Stimulated activated CD4-positive, alpha-beta T cell treated with anti-CD3 and anti-CD28 coated beads, Interleukin-15, amount 100 ng/mL, for 48 hours (primary cell): ENCODE measurements at places on chromosomes 4 and X.

- no peak for DNase-seq
These were observed 101.5 kb downstream of the PDGFC start for GRCh38 chr4:156870131-156870530.

GRCh38 chr4:17230727-17231126, 281.2 kb downstream of the QDPR start:
- no peak for DNase-seq

DNA sequence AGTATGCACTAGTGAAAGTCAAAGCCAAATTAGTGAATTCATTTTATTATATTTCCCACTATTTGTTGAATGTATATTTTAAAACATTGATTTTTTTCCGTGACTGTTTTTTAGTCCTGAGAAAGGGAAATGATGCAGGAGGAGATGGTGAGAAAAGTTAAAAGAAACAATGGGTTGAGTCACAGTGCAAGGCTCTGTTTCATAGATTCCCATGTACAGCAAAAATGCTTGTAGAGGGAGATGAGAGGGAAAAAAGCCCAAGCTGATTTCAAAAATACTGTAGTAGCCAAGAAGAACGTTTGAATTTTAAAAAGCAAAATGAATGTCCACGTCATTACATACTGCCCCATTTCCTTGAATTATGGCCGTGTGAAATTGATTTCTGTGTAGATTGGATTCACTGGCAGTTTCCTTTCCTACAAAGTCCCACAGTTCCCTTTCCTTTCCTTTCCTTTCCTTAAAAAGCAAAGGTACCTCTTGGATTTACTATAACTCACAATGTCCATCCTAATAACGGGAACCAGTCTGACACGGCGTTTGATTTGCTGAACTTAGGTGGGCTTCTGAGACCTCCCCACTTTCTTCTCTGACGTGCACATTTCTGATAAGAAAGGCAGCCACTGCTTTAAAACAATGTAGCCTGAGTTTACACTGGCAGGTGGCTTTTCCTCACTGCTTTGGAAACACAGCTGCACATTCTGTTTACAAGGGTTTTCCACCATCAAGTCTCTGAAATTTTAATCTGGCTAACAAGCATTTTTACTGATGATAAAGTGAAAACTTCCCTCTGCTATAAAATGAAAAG, 63.7 kb downstream of the SPCS3 start:
- DNase-seq: no peak

DNA sequence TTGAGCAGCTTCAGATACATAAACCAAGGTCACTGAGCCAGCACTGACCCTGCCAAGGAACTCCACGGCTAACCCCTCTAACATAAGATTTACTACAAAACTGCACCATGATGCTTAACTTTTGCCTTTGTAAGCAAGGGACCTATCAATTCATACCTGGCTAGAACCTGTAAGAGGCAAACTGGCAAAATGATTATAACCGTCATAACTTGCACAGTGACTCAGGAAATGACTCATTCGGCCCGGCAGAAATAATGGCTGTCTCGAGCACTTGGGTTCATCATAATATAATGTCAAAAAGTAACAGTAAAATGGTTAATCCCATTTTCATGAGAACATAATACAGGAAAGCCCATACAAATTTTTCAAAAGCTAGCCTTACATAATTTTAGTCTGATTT, 17.2 kb downstream of the RASGEF1B start:
- no peak for DNase-seq

DNA sequence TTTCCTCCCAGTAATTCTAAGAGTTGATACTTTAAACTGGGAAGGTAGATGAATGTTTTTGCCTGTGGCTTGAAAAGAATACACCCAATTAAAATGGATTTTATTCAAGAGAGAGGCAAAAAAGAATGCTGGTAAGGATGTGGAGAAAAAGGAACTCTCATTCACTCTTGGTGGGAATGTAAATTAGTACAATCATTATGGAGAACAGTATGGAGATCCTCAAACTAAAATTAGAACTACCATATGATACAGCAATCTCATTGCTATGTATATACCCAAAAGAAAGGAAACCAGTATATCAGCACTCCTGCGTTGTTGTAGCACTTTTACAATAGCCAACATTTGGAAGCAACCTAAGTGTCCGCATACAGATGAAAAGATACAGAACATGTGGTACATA, 75.2 kb downstream of the ANKRD50 start:
- DNase-seq: no peak

DNA sequence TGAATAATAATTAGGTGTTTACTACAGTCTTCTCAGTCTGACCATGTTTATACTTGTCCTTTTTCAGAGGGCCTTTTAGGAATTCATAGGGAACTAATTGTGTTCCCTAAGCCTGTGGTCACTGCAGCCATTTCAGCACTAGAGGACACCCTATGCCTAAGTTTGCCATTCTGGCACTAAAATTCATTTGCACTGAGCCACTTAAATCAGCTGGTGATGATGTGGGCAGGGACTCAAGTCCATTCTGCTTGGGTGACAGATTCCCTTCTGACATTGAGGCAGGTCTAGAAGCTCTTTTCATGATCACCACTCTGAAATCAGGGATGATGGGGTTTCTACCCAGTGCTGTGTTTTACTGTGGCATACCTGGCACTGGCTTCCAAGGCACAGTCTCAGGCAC, 1178.9 kb upstream of the DIAPH2 start:
- DNase-seq: no peak

GRCh38 chrX:43963726-43964125, 9.5 kb downstream of the NDP start:
- DNase-seq: no peak

DNA sequence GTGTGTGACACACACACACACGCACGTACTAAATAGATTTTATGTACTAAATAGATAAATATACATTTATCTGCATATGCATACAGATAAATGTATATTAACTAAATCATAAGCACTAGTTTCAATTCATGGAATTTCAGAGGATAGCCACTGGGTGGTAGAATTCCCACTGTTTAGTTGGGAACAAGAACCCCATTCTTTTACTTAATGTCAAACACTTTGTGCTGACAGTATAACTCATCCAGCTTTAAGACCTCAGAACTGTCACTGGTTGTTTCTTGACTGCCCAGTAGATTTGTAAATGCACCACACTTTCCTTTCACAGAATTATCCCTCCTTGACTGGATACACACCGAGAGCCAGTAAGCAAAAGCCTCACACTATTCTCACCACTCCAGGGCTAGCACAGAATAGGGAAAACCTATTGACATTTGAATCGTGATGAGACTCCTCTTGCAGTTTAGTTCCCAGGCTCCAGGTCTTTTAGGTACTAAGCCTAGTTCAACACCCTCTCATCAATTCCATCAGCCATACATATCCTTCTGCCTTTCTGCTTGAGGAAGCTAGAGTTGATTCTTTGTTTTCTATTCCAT, 32.4 kb downstream of the PPARGC1A start:
- no peak for DNase-seq

- no peak for DNase-seq
These were observed 473.4 kb upstream of the GNPDA2 start for GRCh38 chr4:45199736-45200135.

DNA sequence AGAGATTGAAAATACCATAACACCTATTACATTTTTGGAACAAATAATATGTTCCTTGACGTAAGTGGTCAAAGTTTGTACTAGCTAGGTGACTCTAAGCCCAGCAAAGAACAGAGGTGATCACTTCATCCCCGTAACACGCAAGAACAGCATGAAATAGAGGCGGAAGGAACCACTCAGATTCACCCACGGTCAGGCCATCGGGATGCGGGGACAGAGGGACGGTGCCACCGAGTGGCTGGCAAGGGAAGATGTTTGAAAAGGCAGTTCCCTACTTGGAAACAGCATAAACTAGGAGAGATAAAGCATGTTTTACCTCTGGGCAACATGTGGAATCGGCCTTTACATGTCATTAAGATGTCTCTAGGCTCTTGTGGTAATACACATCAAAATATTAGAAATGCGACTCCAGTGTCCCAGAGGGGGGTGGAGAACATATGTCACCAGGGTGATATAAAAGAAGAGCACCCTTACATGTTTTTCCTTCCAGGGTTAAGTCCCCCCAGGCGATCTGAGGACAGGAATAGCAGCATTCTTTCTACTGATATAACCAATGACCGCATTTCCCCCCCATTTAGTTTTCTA, 84.0 kb downstream of the PHKA2 start:
- DNase-seq: no peak

GRCh38 chr4:98643755-98644154, 14.7 kb downstream of the TSPAN5 start:
- DNase-seq: no peak

GRCh38 chr4:42609051-42609450, 47.9 kb downstream of the ATP8A1 start:
- DNase-seq: no peak

GRCh38 chr4:24914460-24914859, 1.6 kb upstream of the CCDC149 start:
- DNase-seq: no peak

DNA sequence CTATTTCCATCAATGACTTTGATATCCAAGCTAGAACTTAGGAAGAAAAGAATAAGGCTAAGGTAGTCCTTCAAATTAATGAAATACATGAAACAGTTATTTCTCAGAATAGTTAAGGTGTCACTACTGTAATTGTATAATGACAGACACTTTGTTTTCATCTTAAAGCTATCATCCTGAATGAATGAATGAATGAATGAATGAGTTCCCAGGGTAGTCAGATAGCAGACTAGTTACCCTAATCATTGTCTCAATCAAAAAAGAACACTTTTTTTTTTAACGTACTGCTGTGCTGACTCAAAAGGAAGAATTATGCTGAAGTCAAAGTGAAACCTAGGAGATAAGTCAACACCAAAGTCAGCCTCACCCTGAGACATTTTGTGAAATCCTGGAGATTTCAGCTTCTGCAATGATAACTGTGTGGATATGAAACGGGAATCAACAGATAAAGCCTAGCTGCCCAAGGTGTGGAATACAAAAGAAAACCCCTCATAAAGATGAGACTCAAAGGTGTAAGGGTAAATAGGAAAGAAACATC, 68.3 kb upstream of the CNKSR2 start:
- DNase-seq: no peak

DNA sequence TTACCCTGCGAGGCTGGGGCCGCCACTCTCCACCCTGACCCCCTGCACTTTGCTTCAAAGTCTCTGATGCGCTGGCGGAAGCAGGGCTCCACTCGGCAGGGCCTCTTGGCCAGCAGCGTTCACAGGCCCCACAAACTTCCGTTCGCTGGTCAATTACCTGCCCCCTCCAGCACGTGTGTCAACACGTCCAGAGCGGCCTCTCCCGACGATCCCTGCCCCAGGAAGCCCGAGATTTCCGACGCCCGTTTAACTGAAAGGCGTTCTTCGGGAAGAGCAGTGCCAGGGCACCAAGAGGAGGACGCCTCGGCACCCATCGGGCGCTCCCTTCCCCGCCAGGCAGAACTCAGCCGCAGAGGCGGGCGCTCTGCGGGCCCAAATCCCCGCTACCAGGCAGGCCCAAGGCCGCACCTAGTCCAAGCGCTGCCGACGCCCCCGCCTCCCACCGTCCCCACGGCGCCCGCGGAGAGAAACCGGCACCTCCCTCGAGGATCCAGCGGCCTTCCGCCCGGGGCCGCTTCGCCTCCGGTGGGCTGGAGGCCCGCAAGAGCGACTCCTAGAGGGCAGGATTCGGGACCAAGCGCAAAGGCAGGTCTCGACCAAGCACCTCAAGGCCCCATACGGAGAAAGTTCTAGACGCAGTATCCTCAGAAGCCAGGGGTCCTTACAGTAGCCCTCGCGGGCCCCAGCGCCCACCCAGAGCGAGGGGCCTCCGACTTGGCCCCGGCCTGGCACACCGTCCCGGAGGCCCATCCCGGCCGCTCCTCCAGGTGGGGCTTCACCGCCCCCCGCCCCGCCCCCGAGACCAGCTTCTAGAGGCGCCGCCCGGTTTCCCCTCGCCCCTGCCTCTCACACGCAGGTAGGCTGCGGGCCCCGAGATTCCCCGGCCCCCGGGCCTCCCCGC, 586 bp downstream of the BCAP31 start:
- peak; percentile 49 for DNase-seq

DNA sequence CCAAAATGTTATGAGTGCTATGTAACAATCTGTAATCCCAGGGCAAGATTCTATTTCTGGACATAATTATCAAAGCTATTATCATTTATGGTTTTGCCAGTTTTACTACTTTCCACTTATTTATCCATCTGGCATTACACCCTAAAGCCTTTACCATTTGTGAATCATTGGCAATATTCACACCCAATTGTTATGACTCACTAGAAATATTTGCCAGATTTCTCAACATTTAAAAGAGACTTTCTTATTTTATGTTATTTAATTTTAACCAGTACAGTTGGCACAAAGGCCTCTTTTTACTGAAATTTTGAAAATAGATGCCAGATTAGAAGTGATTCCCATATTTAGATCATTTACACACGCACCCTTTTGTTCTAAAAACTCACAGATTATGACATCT, 242.7 kb upstream of the WDFY3 start:
- no peak for DNase-seq

DNA sequence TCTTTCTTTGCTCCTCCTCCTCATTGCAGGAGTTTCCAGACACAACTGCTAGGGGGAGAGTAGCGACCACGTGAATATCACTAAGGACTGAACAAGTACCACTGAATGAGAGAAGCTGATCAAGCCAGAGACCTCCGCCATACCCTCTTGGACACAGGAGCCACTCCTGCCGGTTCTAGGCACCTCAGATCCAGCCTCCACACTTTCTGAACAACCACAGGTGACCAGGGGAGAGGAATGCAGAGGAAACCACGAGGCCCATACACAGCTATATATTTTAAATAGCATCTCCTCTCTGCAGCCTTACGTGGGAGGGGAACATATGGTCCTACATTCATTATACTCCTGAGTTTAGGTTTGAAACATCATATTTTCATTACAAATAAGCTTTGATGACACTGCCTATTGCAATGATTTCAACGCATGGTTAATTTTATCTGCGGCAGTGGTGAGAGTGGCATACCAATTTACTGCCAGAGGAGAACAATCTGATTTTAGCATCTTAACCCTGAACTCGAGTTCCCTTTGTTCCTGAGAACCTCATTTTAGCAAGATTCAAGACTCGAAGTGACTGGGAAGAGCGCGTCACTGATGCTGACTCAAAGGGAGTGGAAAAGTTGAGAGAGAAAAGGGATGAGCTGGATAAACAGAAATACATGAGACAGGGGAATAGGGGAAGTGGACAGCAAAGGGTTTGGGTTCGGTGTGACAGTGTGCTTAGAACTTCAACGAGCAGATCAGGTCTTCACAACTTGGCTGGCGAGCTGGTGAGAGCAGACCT, 231.7 kb upstream of the PPARGC1A start:
- DNase-seq: no peak

DNA sequence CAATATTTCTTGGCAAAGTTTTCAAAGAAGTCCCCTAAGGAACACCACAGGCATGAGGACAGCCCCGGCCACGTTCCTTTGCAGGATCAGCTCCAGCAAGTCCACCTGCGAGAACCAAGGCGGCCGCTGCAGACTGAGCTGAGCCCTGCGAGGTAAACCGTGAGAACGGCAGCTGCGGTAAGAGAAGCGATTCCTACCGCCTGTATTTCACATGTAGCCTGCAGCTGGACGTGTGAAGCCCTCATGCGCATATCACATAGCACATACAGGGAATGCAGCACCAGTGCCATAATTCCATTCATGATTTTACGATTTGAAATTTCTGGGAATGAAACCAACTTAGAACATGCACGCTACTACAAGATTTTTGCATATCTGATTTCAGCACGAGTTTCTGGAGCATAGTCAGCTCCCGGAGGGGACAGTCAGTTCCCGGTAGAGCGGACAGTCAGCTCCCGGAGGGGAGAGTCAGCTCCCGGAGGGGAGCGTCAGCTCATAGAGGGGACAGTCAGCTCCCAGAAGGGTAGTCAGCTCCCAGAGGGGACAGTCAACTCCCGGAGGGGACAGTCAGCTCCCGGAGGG, 41.7 kb downstream of the FGFRL1 start:
- no peak for DNase-seq
